ENCODE measurements at places on chromosomes 7 and 10.

GRCh38 chr10:62046522-62047227, 145.2 kb downstream of the ARID5B start:
- no peak for DNase-seq

GRCh38 chr10:106560925-106561640, 603.4 kb downstream of the SORCS1 start:
- DNase-seq: no peak

DNA sequence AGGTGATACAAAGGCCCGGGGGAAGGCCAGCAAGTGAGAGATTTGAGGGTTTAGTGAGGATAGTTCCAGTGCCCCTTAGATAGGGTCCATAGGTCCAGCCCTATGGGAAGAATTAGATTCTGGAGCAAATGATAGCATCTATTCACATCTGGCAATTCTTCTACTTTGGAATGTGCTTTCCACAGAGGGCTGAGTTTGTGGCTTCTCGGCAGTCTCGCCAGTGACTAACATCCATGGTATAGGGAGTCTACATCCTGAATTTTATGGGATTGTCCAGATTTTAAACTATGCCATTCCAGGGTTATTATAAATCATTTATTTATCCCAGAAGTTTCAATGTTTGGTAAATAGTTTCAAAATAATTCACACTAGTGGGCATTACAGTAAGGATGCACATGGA, 207.3 kb upstream of the ADO start:
- DNase-seq: no peak

DNA sequence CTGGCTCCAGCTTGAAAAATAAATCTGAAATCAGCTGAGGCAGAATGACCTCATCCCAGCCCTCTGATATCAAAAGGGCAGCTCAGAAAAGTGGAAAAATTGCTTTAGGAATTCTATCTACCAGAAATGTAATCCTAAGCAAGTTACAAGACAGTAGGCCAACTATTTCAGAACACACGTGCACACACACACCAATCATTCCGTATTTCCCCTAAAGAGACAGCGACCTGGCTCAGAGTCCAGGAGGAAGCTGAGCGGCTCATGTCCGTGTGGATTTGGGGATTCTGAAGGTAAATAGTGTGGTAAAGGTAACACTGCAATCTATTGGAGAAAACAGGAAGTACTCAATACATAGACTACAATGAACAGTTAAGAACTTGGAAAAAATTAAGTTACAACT, 288.2 kb downstream of the CALN1 start:
- DNase-seq: no peak

- DNase-seq: peak; percentile 48
These were observed 328 bp downstream of the ESYT2 start for GRCh38 chr7:158829021-158829341.

DNA sequence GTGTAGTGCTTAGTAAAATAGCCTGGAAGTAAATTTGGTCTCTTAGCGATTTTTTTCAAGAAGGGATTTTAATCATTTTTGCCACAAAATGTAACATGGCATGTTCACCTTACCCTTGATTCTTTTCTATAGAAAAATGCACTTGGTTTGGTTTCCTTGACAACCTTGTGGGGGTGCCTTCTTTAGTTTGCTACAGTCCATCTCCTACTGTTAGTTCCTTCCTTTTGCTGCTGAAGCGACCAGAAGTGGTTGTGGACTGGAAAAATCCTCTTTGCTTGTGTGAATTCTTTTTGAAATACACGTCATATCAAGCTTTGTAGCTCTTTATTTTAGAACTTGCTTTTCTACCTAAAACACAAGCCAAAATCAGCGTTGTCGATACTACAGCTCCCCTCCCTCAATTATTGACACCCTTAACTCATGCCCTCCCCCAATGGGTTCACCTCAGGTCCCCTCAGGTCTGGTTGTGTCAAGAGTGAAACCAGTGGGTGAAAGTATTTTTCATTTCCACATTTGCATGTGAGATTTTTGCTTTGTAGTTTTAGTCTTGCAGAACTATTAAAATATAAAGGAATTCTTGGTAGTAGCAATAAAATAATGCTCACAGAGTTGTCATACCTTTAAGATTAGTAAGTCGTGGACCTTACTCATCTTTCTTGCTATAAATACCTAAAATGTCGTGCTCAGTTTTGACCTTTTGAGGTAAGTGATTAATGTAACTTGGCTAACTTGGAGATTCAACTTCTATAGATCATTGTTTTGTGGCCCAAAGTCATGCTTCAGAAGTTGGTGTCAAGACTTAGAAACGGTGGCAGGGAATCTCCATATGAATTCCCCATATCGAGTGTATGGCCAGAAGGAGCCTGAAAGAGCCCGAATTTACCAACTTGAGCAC, 1.5 kb downstream of the ACTR3B start:
- no peak for DNase-seq

- DNase-seq: peak; percentile 52
These were observed 111.4 kb downstream of the COL28A1 start for GRCh38 chr7:7424151-7424873.

GRCh38 chr10:119466655-119467054, 75.9 kb downstream of the RGS10 start:
- DNase-seq: no peak

- DNase-seq: no peak
These were observed 133.3 kb upstream of the LAMB4 start for GRCh38 chr7:108263425-108263824.

DNA sequence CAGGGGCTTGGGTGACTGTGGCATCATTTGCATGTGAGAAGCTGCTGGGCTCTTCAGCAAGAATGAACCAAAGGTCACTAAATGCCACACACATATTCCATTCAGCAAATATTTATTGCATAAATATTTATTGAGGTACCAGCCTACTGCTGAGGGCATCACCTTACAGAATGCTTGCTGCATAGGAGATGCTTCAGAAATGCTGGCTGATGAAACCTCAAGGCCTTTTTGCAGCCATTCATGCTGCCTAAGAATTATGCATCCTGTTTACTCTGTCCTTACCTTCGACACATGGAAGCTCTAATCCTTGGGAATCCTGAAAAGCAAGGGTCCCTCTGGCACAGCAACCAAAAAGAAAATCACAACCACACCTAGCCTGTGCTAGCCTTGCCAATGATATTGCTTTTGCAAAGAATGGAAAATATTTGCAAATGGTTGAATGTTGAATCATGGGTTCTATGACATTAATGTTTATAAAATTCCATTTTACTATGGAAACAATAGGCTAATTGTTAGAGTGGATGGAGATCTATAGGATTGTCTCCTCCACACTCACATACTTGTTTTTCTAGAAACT, 79.6 kb downstream of the PCGF5 start:
- DNase-seq: no peak

DNA sequence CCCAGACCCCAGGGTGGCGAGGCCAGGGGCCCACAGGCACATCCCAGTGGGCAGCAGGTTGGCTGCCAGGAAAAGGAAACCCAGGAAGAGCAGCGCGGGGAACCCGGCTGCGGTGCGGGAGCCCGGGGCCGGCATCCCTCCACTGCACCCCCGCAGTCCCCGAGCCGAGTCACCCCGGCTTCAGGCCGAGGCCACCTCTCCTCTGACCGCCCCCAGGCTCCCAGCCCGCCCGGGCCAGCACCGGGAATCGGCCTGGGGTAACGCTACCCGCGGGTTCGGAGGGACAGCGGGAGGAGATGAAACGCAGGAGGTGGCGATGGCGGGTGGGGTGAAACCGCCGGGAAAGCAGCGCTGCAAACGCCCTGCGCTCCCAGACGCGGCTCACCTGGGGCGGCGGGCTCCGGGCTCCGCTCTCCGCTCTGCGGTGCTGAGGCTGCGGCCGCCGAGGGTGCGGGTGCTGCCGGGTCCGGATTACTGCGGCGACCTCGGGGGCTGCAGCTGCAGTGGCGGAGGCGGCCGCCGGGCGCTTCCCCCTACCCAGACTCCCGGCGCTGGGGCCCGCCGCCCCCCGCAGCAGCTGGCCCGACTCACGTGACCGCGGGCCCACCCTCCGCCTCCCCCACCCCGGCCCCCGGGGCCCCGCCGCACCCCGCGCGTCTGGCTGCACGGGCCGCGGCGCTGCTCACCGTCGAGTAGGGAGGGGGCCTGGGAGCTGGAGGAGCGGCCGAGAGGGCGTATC, at the start of gene SCRN1:
TSS of gene SCRN1 (minus strand) at position 545 of the 739 bp plus-strand sequence. CDS start 20,734 bp downstream, outside the sequence.
- peak; percentile 31 for DNase-seq

- DNase-seq: no peak
These were observed 31.9 kb downstream of the UNCX start for GRCh38 chr7:1264345-1265280.

- no peak for DNase-seq
These were observed 69.2 kb upstream of the SLC39A12 start for GRCh38 chr10:17882557-17882956.

- DNase-seq: no peak
These were observed 46.7 kb upstream of the ANTXRL start for GRCh38 chr10:46239993-46240683.

DNA sequence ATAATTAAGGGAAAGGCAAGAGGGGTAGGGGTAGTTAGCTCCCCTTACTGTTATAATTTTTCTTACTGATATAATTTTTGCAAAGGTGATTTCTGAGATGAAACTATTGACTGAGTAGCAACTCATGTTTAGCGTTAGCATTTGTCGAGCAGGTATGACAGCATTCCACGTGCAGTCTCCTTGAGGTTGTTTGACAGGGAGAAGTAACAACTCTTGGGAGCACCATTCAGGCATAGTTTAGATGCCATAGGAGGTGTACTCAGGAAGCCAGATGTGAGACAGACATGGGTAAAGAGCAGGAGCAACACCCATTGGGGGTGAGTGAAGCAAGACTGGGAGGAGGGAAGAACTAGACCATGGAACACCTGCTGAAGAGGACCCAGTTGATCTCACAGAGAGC, 96.6 kb upstream of the KLF6 start:
- no peak for DNase-seq

- DNase-seq: no peak
These were observed 452.3 kb downstream of the DNAJB6 start for GRCh38 chr7:157789094-157789493.

GRCh38 chr7:33425929-33426678, 296.7 kb downstream of the BBS9 start:
- DNase-seq: no peak

GRCh38 chr10:106612381-106612780, 552.1 kb downstream of the SORCS1 start:
- DNase-seq: no peak

GRCh38 chr7:92177362-92177761, 1.6 kb downstream of the LRRD1 start:
- no peak for DNase-seq

- no peak for DNase-seq
These were observed 8.0 kb downstream of the PDGFA start for GRCh38 chr7:511476-512145.

DNA sequence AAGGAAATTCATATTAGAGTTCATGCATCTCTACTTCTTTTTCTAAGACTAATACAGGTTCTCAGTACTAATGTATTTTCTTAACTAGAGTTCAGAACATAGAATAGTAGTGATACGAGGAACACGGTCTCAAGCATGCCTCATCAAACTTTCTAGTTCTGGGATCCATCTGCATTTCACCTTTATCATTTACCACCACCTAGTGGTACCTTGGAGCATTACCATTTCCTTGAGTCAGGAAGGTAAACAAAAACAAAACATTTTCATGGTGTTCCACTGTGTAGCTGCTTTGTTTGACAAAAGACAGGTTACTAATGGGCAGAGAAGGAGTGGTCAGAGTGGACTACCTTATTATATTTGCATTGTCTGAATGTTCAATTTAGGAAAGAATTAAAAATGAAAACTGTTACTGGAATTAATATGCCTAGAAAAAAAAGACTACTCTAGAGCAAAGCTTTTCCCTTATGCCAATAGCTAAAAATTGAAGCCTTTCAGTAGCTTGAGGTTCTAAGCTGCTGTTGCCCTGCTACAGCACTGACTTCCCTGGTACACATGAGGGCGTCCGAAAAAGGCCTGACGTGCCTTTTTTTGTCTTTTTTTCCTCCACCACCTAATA, 44.5 kb downstream of the STARD3NL start:
- no peak for DNase-seq

DNA sequence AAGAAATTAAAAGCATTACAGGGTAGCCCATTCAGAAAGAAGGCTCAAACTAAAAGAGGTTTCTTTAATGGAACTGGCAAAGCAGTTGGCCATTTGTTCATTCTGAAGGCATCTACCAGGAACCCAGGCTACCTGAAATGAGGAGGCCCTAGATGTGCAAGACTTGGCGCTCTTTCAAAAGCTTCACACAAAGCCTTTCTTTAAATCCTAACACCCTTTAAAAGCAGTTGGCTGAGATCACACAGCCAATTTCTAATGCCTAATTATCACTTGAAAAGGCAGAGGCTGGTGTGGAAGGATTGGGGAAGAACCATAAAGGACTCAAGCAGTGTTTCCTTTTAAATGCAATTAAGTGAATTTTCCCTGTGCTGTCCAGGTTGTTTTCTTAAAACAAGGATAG, 23.2 kb downstream of the PPP1R17 start:
- no peak for DNase-seq

DNA sequence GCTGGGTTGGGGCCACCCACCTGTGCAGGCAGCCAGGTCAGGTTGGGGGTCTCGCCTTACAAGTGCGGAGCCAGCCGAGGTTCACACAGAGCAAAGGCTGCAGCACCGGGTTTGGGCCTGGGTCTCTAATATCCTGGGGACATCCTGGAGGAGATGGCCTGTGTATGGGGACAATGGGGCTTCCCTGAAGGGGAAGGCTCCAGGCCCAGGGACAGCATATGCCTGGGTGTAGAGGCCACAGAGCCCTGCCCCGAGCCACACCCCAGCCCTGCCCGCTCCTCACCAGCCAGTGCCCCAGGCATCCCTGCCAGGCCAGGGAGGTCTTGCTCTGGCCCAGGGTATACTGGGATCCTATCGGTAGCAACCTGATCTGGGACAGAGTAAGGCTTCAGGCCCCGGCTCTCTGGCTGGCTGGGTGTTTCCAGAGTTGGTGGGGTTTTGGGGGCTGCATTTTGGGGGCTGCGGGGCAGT, 9.1 kb downstream of the TTYH3 start:
- DNase-seq: no peak

GRCh38 chr7:17521437-17521836, 223.0 kb downstream of the AHR start:
- DNase-seq: no peak

DNA sequence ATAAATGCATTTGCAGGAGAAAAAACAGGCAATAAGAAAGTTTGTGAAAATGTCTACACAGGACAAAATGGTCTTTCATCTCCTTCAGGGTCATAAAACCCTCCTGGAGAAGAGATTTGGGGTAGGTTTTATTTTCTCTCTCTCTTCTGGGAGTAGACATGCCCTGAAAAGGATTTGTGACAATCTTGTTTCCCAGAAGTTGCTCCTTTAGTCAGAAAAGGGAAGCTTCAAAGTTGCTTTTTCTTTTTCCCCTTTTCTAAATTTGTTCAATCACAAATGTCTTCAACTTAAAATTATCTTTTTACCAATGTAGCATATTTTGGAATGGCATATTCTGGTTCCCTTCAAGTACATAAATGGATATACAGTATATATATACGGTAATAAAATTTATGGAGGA, 9.4 kb upstream of the ANKRD22 start:
- no peak for DNase-seq

GRCh38 chr10:63498665-63499064, 22.5 kb upstream of the REEP3 start:
- DNase-seq: no peak

- DNase-seq: no peak
These were observed 14.0 kb downstream of the ASNS start for GRCh38 chr7:97858221-97858620.
